ENCODE measurements at places on chromosomes 3 and 15.

DNA sequence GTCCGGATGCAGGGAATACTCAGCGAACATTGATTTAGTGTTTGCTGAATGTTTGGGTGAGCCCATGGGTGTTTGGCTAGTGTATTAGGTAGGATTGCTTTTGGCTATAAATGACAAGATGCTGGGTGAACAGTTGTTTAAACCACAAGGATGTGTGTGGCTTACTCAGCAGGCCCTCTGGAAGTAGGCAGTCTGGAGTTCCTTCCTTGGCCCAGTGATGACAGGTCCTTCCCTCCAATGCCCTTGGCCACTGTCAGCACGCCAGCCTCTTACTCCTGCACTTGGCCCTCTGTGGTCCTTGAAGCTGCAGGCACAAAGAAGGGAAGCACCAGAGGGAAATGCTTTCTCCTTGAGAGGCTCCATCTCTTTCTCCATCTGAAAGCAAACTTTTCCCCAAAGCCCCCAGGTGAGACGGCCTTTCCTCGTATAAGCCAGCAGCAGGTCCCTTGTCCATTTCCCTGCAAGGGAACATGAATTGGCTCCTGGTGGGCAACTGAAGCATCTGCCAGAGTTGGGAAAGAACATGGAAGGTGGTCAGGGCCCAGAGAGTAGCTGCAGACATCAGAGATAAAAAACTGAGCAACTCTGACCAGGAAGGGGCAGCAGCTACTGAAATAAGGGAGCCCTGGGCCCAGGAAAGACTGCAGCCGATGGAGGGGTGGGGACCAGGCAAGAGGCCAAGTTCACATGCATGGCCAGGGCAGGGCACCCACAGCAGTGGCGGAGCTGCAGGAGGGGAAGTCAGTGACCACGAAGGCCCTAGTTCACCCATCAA lies 105.0 kb downstream of the TPRA1 start:
- no peak for DNase-seq

GRCh38 chr3:11603628-11604027 lies 40.1 kb downstream of the VGLL4 start:
- no peak for DNase-seq

DNA sequence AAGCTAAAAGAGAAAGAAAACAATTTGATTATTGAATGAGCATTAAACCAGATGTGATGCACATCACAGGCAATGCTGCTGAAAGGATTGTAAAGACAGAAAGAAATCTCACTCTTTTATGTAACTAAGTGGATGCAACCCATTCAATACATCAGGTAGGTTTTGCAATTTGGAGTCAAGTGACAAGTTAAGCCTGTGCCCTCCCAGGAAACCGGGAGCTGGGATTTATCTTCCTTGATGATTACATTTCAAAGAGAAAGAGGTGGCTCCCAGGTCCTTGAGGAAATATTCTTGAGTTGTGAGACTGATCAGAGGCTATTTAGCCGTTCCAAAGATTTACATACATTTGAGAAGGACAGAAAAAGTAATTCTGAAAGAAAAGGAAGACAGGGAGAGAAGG lies 219.0 kb upstream of the PROK2 start:
- DNase-seq = no peak

DNA sequence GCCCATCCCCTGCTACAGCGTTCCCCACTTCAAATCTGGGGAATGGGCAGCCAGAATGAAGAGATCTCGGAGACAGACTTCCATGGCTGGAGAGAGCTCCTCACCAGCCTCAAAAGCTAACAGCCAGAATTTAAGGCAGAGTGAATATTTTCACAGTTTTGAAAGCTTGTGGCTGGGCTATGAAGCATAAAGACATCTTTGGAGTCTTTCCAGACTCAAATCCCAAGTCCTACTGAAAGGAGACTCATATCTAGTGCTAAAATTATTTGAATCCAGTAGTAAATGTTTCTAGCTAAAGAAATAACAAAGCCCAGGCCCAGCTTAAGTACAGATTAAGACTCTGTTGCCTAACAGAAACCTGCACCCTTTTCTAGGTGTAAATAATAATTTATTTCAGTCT lies 628.4 kb upstream of the ALCAM start:
- no peak for DNase-seq

DNA sequence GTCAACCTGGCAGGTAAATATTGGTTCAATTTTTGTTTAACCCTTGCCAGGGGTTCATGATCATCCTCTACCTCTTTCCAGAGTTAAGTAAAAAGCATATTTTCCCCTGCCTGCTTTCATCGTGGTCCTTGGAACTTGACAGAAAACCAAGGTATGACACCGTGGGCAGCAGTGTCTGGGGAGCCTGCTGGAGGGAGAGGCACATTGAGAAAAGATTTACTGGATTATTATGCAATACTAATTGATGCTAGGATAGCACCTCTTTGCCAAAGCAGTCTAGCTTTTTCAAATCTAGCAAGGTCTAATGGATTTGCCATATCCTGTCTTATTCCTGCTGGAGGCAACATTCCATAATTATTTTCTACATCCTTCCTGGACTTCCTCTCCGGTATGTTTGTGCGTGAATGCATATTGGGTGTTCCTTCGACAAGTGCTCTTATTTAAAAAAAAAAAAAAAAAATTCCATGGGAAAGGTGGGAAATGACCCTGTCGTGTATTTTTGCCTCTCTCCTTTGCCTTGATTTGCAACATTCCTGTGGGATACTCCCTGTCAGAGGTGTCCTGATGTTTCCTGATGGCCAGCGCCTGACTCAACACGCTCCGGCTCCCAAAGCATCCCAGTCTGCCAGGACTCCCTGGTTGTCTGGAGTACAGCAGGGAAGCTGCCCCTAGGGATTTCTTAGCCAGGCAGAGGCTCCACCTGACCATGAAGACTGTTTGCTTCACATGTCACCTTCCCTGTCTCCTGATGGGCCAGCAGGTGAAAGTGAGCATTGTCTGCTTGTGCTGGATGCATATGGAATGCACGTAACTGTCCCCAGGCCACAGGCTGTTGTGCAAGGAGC lies 6.3 kb downstream of the BHLHE40 start:
- DNase-seq = no peak

GRCh38 chr15:69096626-69097025 lies 63.8 kb upstream of the GLCE start:
- DNase-seq = no peak

- no peak for DNase-seq
These were observed 9.8 kb downstream of the KLHL6 start for GRCh38 chr3:183545708-183546107.

GRCh38 chr15:39417366-39418134 lies 163.3 kb upstream of the THBS1 start:
- no peak for DNase-seq

DNA sequence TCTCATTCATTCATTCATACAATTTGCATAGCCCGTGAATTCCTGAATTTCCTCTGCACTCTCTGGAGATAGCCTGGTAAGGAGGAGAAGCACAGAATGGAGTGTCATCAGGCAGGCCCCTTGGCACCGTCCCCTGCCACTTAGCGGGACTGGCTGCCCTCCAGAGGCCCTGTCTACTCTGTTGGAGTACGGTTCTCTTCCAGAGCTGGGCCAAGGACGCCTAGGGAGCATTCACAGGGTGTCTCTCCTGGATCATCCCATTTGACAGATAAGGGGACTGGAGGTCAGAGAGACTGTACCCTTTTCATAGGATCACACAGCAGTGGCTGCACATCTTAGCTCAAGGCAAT lies 48.0 kb downstream of the PTH1R start:
- DNase-seq = no peak

DNA sequence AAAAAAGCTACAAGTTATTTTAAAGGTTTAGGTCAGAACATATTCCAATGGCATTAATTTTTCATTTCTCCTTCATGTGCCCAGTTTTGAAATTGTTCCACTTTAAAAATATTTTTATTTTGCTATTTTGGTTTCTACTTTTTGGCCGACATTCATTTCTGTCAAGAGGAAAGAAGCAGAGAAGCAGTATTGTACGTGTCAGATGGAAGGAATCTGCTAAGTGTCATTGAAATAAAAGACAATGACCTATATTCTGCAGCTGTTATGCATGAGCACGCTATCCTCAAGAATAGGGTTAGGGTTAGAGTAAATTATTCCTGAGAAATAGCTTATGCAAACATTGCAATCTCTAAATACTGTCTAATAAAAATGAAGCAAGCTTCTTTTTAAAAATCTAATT lies 941.7 kb downstream of the TUSC7 start:
- no peak for DNase-seq

GRCh38 chr3:88595026-88595425 lies 445.3 kb downstream of the C3orf38 start:
- no peak for DNase-seq

GRCh38 chr3:187293516-187294430 lies 2.2 kb upstream of the MASP1 start:
- DNase-seq = no peak

DNA sequence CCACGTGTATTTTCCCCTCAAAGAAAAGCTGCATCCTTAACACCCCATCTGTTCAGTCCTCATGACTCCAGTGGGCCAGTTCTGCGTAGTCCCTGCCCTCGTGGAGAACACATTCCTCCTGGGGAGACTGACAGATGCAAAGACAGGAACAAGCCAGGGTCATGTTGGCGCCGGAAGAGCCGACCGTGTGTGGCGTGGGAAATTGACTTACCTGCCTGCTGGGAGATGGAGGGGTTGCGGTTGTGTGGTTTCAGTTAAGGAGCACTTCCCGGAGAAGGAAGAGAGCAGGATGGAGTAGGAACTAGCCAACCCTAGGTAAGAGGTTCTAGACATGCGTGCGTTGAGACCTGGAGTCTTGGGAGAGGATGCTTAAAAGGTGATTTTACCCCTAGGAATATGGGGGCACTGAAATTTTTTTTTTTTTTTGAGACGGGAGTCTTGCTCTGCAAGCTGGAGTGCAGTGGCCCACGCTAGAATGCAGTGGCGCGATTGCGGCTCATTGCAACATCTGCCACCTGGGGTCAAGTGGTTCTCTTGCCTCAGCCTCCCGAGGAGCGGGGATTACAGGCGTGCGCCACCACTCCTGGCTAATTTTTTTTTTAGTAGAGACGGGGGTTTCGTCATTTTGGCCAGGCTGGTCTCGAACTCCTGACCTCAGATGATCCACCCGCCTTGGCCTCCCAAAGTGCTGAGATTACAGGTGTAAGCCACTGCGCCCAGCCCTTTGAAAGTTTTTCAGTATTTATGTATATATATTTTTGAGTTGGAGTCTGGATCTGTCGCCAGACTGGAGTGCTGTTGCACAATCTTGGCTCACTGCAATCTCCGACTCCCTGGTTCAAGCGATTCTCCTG lies 1.4 kb downstream of the VHL start:
- DNase-seq = no peak

GRCh38 chr15:67521783-67522568 lies 1.0 kb downstream of the C15orf61 start:
- no peak for DNase-seq

DNA sequence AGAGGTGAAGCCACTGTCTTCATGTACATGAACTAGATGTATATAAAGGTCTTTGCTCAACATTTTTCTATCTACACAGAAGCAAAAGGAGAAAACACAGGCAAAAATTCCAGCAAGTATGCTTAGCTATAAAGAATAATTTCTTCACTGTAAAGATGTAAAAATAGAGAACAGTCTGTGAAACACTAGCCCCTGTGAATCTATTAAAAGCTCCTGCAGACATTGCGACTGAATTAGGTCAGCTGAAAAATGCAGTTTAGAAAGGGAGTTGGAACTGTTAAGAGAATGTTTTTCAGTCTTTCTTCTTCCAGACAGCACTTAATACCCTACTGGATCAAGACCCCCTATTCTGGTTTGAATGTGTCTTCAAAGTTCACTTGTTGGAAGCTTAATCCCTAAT lies 291.5 kb downstream of the KBTBD8 start:
- DNase-seq = no peak

DNA sequence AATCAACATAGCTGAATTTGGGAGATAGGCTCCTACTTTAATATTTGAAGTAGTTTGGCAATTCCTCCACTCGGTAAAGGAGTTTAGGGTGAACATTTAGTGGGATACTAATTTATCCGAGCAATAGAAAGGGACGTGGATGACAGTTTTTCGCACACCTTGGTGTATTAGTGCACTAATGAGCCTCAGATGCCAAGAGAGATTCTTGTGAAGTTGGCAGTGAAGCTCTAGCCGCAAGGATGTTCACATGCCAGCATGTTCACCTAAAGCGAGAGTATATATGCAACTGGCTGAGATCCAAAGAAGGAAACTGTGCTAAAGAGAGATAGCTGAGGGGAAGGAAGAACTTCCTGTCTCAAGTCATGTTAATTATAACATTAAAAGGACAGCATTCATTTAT lies 58.5 kb downstream of the TGFBR2 start:
- no peak for DNase-seq

DNA sequence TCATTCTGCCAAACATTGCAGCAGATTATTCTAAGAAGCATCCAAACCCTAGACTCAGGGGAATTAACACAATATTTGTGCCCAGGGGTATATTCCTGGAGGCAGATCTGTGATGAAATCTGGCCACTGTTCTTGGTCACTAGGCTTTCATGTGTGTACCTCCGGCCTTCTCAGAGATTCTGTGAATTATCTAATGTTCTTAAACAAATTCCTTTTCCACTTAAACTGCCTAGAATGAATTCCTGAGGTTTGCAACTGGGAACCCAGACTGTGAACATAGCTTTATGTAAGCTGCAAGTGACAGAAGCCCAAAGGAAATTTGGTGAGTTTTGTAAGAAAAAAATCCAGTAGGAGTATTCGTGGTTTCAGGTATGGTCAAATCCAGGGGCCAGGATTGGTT lies 20.7 kb upstream of the CTNNB1 start:
- no peak for DNase-seq

DNA sequence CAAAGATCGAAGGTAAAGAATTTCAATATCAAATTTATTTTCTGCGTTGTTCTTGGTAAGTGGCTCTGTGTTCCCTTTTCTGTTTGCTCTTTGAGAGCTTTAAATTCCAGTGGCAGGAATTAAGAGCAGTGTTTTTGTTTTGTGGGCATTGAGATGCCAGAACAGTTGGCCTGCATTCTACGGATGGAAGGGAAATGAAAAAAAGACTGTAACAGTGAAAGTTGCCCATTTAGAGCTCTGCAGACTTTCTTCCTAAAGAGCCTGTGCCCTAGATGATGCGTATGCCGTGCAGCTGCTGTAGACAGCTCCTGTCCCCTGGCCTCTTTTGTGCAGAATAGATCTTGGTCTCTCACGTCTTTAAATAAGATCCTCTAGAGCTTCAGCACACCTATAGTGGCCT lies 58.8 kb downstream of the KAT2B start:
- no peak for DNase-seq

- DNase-seq = no peak
These were observed 115.4 kb upstream of the GADL1 start for GRCh38 chr3:31009881-31010280.

DNA sequence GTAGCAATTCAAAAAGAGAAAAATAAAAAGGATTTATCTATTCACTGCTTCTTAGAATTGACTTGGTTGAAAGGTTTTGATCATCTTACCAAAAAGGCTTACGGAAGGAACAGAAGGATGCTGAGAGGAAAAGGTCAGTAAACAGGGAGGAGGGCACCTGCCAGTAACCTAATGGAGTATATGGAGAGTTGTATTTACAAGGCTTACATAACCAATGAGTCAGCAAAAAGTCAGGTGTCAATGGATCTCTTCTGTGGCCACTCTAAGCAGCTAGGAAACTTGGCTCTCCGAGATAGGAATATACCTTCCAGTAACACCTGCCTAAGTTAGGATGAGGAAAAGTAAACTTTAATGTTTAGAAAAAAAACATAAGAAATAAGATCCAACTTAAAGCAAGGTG lies 80.5 kb upstream of the PLXND1 start:
- no peak for DNase-seq

- no peak for DNase-seq
These were observed 12.6 kb upstream of the FRMD5 start for GRCh38 chr15:44207643-44208042.
